Lung (tissue), 17 donors: ENCODE measurements at places on chromosomes 2 and 18. TPM values are rescaled to one million over a fixed set of nuclear protein-coding genes. Genes with fewer than 3 reads are reported as not detected.

AMER3 gene
- total RNA-seq: 0.74 TPM

IAH1 gene
- total RNA-seq: 41.8 TPM

DCDC2C gene
- 0.37 TPM for total RNA-seq

SP140 gene
- total RNA-seq: 5.5 TPM

MYCN gene
- 0.49 TPM for total RNA-seq

ABCB11 gene
- total RNA-seq: 0.37 TPM

PIEZO2 gene
- 33.2 TPM for total RNA-seq

DNA sequence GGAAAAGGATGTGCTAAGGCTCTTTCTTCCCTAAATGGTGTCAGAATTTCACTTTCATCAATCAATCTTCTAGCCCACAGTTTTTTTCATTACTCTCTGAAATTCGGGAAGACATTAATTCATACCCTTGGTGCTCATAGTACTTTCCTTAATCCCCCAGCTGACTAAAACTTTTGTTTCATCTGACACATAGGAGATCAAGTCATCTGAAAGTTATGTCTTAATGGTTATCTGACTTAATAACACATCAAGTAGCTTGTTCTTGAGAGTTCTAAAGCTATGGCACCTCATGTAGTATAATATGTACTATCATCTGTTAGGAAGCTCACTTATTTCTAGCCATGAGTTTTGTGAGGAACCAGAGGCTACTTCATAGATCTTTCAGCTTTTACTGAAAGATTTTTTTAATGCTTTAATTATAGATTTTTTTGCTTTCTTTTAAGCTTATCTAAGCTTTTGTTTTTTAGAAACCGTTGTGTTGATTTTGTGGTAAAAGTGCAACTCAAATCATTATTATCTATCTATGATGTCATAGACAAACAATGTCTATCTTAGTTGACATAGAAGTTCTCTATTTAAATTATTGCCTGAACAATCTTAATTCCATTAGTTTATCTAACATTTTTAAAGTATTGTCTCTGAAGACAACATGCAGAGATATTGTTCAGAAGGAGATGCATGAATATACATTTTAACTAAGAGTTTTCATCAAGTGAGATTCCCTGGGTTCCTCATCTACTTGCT, 93.6 kb upstream of the UBXN4 start:
- no peaks in the 10 kb centered on the region for H3K27me3 ChIP-seq
- H3K4me3 ChIP-seq: no peak overlapping the region
- no peak for DNase-seq
- H3K4me1 ChIP-seq: peaks cover 2% of the 10 kb centered on the region

DNA sequence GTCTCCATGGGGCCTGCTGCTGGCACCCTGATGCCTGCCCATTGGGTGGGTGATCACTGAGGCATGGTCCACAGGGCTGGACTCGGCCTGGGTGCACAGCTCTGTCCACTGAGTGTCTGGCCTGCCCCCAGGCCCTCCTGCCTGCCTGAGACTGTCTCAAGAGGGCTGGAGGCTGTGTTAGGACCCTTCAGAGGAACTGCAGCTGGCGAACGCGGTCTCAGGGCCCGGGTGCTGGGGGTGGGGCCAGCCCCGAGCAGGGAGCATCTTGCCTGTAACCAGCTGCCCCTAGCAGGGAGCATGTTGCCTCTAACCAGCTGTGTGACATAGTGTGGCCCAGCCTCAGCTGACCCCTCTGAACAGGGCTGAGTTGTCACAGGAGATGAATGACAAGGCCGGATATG, 50.0 kb downstream of the TWIST2 start:
- no peaks in the 10 kb centered on the region for H3K4me1 ChIP-seq
- peak overlapping the region; percentile 20 for H3K27ac ChIP-seq
- H3K4me3 ChIP-seq: no peak overlapping the region
- H3K36me3 ChIP-seq: no peaks in the 10 kb centered on the region
- H3K27me3 ChIP-seq: no peaks in the 10 kb centered on the region

GRCh38 chr18:72391951-72392350, 152.2 kb downstream of the CBLN2 start:
- no peaks in the 10 kb centered on the region for H3K4me1 ChIP-seq
- no peak for DNase-seq
- no peak overlapping the region for H3K4me3 ChIP-seq
- no peaks in the 10 kb centered on the region for H3K36me3 ChIP-seq
- H3K27me3 ChIP-seq: no peaks in the 10 kb centered on the region
- H3K27ac ChIP-seq: no peak overlapping the region

DNA sequence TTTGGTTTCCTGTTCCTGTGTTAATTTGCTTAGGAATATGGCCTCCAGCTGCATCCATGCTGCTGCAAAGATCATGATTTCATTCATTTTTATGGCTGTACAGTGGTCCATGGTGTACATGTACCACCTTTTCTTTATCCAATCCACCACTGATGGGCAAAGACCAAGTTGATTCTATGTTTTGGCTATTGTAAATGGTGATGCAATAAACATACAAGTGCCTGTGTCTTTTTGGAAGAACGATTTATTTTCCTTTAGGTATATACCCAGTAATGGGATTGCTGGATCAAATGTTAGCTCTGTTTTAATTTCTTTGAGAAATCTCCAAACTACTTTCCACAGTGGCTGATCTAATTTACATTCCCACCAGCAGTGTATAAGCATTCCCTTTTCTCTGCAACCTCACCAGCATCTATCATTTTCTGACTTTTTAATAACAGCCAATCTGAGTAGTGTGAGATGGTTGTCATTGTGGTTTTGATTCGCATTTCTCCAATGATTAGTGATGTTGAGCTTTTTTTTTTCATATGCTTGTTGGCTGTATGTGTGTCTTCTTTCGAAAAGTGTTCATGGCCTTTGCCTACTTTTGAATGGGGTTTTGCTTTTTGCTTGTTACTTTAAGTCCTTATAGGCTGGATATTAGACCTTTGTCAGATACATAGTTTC, 19.4 kb downstream of the EXOC6B start:
- H3K4me3 ChIP-seq: no peak overlapping the region
- H3K27ac ChIP-seq: no peak overlapping the region
- H3K27me3 ChIP-seq: no peaks in the 10 kb centered on the region
- H3K4me1 ChIP-seq: peaks cover 4% of the 10 kb centered on the region

- peak; percentile 15 for DNase-seq
- no peaks in the 10 kb centered on the region for H3K36me3 ChIP-seq
- H3K27me3 ChIP-seq: peaks cover 3% of the 10 kb centered on the region
- H3K27ac ChIP-seq: no peak overlapping the region
- H3K4me1 ChIP-seq: no peaks in the 10 kb centered on the region
- no peak overlapping the region for H3K4me3 ChIP-seq
Observed at GRCh38 chr2:212892193-212892592, 259.2 kb downstream of the IKZF2 start.

DNA sequence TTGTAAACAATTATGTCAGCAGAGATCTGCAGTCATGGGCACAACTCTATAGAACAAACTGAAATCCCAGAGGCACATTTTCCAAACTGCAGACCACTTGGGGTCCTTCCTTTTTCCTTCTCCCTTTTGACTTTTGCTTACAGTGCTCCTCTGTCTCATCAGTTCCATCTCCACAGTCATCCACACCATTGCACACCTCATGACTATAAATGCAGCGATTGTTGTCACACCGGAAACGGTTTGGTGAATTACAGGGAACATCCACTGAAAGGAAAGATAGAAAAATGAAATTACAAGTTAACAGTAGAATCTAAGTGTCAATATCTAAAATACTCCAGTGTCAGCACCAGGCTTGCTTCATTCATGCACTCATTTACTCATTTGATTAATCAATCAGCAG, 96.4 kb downstream of the DHRS9 start:
- no peak for DNase-seq
- H3K4me1 ChIP-seq: no peaks in the 10 kb centered on the region
- no peak overlapping the region for H3K27ac ChIP-seq
- H3K36me3 ChIP-seq: peaks cover 2% of the 10 kb centered on the region

DNA sequence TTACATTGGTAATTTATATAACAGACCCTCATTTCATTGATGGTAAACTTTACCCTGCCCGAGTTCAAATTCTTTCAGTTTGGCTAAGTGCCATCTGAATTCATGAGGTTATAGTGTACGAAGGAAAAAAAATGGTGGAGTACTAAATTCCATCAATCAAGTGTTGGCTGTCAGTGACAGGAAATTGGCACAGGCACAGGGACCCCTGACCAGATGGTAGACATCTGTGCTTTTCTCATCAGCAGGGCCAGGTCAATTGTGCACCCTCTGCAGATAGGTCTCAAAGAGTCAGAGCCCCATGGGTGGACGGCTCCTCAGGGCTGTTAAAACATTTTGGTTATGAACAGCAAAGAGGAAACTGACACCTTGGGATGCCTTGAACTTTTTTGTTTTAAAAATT, 439.2 kb downstream of the SETBP1 start:
- no peaks in the 10 kb centered on the region for H3K27me3 ChIP-seq
- peaks cover 3% of the 10 kb centered on the region for H3K4me1 ChIP-seq
- H3K4me3 ChIP-seq: no peak overlapping the region
- H3K27ac ChIP-seq: no peak overlapping the region
- no peaks in the 10 kb centered on the region for H3K36me3 ChIP-seq

GRCh38 chr2:208686665-208687064, 280.1 kb downstream of the PTH2R start:
- no peaks in the 10 kb centered on the region for H3K4me1 ChIP-seq
- H3K27me3 ChIP-seq: no peaks in the 10 kb centered on the region
- no peak for DNase-seq
- H3K36me3 ChIP-seq: no peaks in the 10 kb centered on the region
- no peak overlapping the region for H3K27ac ChIP-seq

- H3K4me1 ChIP-seq: no peaks in the 10 kb centered on the region
- no peaks in the 10 kb centered on the region for H3K36me3 ChIP-seq
- no peak overlapping the region for H3K4me3 ChIP-seq
- H3K27ac ChIP-seq: no peak overlapping the region
Observed at GRCh38 chr2:198259496-198259895, 455.1 kb downstream of the PLCL1 start.

- peak; percentile 88 for DNase-seq
- no peak overlapping the region for H3K4me3 ChIP-seq
- no peaks in the 10 kb centered on the region for H3K36me3 ChIP-seq
- no peaks in the 10 kb centered on the region for H3K27me3 ChIP-seq
- peak overlapping the region; percentile 14 for H3K27ac ChIP-seq
Observed at GRCh38 chr2:11357428-11357972, 13.1 kb upstream of the ROCK2 start.

- no peak for DNase-seq
- H3K36me3 ChIP-seq: no peaks in the 10 kb centered on the region
- H3K4me3 ChIP-seq: peak overlapping the region; percentile 86
- no peaks in the 10 kb centered on the region for H3K27me3 ChIP-seq
- H3K4me1 ChIP-seq: peaks cover 1% of the 10 kb centered on the region
- peak overlapping the region; percentile 100 for H3K27ac ChIP-seq
Observed at GRCh38 chr2:197453914-197454398, 604 bp downstream of the COQ10B start.

DNA sequence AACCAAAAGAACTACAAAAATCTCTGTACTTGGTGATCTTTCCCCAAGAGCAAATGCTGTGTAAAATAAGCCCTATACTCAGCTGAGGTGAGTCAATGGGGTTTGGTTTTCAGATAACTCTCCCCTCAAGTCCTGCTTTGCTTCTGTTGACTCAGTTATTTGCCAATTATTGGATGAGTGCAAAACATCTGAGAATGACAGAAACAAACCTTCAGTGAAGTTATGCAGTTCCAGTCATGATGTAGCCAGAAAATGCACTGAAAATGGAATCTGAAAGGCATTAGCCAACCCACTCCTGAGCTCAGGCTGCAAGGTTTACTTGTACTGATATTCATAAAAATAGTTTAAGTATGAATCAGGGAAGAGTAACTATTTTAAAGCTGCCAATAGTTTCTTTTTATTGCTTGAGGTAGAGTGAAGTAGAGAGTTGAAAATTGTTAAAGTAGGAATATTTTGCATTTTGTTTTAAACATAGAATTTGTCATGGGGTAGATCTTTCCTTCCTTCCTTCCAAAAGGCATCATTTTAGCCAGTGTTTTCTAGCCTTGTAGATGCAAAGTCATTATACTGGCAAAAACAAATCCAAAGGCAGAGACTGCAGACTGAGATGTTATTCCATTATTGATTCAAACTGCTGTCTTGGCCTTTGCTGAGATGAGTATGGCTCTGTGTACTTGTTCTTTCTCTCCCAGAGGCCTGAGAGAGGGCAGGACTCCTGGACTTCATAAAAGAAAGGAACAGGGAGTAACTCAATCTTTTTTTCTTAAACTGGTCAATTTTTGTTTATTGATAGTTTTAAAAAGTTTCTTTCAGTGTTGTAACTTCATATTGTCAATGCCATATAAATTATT, 215.3 kb downstream of the RND3 start:
- H3K4me3 ChIP-seq: no peak overlapping the region
- no peaks in the 10 kb centered on the region for H3K27me3 ChIP-seq
- H3K27ac ChIP-seq: no peak overlapping the region
- H3K36me3 ChIP-seq: no peaks in the 10 kb centered on the region

GRCh38 chr18:56377231-56377630, 261.2 kb downstream of the TXNL1 start:
- no peak overlapping the region for H3K4me3 ChIP-seq
- no peak overlapping the region for H3K27ac ChIP-seq
- H3K4me1 ChIP-seq: peaks cover 13% of the 10 kb centered on the region
- no peaks in the 10 kb centered on the region for H3K27me3 ChIP-seq
- DNase-seq: peak; percentile 33
- H3K36me3 ChIP-seq: no peaks in the 10 kb centered on the region

- H3K4me3 ChIP-seq: no peak overlapping the region
- H3K27me3 ChIP-seq: no peaks in the 10 kb centered on the region
- peak overlapping the region; percentile 33 for H3K27ac ChIP-seq
- H3K36me3 ChIP-seq: no peaks in the 10 kb centered on the region
- no peak for DNase-seq
Observed at GRCh38 chr2:39141334-39142271, 20.8 kb upstream of the SOS1 start.

GRCh38 chr2:160140471-160140870, 59.6 kb downstream of the ITGB6 start:
- no peak overlapping the region for H3K27ac ChIP-seq
- no peaks in the 10 kb centered on the region for H3K27me3 ChIP-seq
- no peaks in the 10 kb centered on the region for H3K36me3 ChIP-seq
- peaks cover 9% of the 10 kb centered on the region for H3K4me1 ChIP-seq

DNA sequence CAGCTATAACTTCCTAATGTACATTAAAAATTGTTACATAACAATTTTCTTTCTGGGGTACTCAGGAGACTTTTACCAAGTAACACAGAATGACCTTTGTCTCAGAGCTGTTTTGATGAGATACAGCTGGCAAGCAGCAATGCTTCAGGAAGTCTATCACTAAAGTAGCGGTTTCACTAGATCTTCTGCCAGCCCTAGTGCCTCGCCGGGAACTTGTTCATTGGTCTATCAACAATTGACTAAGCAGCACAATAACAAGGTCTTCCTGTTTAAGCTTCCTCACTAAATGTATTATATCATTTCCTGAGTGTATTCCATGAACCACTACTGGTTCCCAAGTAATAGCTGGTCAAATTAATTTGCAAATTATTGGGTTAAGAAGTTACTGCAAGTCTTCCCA, 69.2 kb downstream of the TRIP12 start:
- H3K27ac ChIP-seq: no peak overlapping the region
- H3K36me3 ChIP-seq: peaks cover 9% of the 10 kb centered on the region
- peak; percentile 84 for DNase-seq
- peaks cover 4% of the 10 kb centered on the region for H3K4me1 ChIP-seq
- no peaks in the 10 kb centered on the region for H3K27me3 ChIP-seq

GRCh38 chr18:12540751-12541150, 117.2 kb downstream of the SPIRE1 start:
- no peak for DNase-seq
- no peaks in the 10 kb centered on the region for H3K27me3 ChIP-seq
- H3K36me3 ChIP-seq: no peaks in the 10 kb centered on the region
- H3K4me3 ChIP-seq: no peak overlapping the region
- H3K4me1 ChIP-seq: no peaks in the 10 kb centered on the region

- no peaks in the 10 kb centered on the region for H3K36me3 ChIP-seq
- no peak overlapping the region for H3K4me3 ChIP-seq
- H3K27ac ChIP-seq: no peak overlapping the region
- H3K27me3 ChIP-seq: no peaks in the 10 kb centered on the region
- DNase-seq: no peak
- H3K4me1 ChIP-seq: no peaks in the 10 kb centered on the region
Observed at GRCh38 chr2:38635139-38635538, 30.8 kb upstream of the GALM start.
